Stimulated activated CD8-positive, alpha-beta memory T cell treated with anti-CD3 and anti-CD28 coated beads, Interleukin-4, amount 100 ng/mL, for 48 hours (primary cell): ENCODE measurements at places on chromosomes 3 and 15.
A peak's percentile ranks its signal among the peaks of the same experiment; 100 is the strongest.

DNA sequence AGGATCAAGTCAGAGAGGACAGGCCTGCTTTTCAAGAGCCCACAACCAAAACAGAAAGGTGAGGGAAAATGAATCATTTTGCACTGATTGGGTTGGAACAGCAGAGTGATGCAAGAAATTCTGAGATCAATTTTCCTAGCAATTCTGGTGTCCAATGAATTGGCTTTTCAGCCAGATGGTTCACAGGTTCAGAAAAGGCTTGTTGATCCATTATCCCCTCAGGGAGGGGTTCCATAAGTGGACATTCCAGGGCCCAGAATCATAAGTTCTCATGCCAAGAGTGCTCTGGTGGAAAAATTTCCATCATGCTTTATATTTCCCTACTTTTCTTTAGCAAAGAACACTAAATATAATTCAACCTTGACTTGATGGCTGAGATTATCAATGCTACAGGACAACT is 16.2 kb downstream of the RBP2 start:
- no peak for DNase-seq

- DNase-seq, result no peak
These were observed 90.6 kb downstream of the ATP10A start for GRCh38 chr15:25772500-25772899.

GRCh38 chr3:45182915-45183871 is 37.0 kb upstream of the CDCP1 start:
- no peak for DNase-seq

- peak; percentile 69 for DNase-seq
These were observed 20.6 kb upstream of the KCTD6 start for GRCh38 chr3:58471025-58471887.

DNA sequence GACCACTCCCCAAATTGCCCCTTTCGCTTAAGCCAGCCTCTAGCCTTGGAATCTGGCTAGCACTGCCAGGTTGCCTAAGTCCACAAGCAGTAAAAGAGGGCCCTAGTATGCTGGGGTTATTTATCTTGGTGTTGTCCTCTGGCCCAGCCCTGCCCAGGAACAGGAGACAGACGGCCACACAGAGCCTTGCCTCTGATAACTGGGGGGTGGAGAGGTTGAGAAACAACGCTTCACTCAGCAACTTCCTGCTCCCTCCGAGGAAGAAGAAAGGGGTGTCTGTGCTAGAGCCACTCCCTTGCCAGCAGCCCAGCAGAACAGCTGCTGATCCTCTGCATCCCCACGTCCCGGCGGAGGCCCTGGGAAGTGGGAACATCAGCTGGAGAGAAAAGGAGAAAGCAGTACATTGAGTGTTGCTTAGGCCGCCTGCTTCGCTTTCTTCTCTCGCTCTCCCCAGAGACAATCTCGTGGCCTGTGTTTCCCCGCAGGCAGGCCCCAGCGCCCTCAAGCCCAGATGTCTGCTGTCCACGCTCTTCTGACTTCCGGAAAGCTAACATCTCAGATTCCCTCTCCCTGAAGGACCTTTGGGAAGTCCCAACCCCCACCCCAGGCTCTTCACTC is 22.6 kb upstream of the C3orf70 start:
- DNase-seq, result no peak

- DNase-seq, result no peak
These were observed 36.1 kb downstream of the BNC1 start for GRCh38 chr15:83248151-83249029.

- no peak for DNase-seq
These were observed 384.1 kb downstream of the CADM2 start for GRCh38 chr3:85342915-85343314.

DNA sequence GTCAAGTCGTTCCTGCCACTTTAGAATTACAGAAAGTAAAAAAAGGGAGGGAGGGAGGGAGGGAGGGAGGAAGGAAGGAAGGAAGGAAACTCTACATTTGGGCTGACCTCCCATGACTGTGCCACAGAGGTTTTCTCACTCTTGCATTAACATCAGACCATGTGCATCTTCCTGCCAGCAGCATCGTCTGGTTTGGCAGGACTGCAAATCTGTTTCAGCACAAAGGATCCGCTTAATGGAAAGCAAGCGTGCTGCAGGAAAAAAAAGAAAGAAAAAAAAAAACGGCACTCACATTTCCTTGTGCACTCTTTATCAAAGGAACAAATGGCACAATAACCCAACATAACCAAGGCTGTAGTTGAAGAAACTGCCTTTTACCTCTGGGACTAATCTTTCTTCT is 148.8 kb upstream of the HES1 start:
- DNase-seq, result no peak

DNA sequence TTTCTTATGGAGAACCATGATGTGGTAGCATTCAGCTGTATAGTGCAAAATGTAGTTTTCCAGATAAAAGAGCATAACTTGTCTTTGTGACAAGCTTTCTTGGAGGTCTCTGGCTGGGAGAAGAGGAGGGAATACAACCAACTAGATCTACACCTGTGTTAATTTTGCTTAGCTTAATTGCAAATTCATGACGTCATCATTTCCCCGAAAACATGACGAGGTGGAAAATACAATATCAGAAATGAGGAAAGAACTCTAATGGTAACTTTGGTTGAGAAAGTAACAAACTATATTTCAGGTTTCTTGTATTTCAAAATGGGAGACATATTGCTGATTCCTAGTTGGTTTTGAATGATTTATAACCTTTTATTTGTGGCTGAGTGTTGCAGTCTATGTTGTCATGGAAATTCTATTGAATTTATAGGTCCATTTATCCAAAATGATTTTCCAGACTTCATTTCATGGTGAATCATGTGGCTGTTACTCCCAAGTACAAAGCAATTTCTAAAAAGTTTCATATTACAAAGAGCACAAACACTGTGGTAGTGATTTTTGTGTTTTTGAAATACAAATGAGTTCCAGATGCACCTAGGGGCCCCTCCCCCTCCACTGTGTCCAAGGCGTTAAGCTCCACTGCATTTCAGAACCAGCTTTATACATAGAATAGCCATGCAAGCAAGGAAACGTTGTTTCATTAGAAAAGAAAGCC is 307.2 kb downstream of the FEZF2 start:
- no peak for DNase-seq

DNA sequence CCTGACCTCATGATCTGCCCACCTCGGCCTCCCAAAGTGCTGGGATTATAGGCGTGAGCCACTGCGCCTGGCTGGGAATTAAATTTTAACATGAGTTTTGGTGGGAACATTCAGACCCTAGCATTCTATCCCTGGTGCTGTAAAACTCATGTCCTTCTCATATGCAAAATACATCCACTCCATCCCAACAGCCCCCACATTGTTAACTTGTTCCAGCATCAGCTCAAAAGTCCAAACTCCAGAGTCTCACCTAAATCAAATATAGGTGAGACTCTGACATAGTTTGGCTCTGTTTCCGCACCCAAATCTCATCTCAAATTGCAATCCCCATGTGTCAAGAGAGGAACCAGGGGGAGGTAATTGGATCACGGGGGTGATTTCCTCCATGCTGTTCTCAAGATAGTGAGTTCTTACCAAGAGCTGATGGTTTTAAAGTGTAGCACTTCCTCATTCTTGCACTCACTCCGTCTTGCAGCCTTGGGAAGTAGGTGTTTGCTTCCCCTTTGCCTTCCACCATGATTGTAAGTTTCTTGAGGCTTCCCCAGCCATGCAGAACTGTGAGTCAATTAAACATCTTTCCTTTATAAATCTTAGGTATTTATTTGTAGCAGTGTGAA is 96.2 kb upstream of the PLCL2 start:
- no peak for DNase-seq

DNA sequence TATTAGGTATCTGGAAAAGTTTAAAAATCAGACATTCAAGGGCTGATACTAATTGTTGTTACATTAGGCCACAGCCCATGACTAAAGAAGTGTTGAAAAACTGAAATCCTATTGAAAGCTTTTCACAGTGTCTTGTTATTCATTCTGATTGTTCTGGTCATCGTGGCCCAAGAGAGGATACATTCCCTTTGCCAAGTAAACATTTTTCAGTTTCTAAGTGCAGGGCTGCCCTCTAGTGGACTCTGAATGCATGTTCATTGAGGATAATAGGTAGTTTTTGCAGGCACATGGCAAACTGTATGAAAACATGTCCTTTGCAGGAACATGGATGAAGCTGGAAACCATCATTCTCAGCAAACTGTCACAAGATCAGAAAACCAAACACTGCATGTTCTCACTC is 181.1 kb downstream of the MYRIP start:
- DNase-seq, result peak; percentile 27

DNA sequence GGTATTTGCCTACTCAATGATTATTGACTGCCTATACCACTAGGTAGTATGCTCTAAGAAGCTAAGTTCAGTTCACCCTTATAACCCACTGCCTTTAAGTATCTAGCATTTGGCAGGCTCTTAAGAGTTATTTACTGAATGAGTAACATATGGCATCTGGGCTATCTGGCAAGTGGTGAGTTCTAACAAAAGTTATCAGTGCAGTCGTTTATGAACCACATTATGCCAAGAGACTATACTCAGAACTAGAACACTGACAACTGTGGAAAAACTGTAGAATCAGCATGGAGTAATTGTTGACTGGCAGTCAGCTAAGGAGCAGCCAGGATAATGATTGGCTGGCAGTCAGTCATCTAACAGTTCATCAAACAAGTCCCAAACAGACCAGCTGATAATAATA is 25.8 kb downstream of the RAF1 start:
- no peak for DNase-seq

GRCh38 chr15:43370310-43370974 is 401 bp downstream of the ZSCAN29 start:
- DNase-seq, result no peak

- no peak for DNase-seq
These were observed 214.2 kb downstream of the NAALADL2 start for GRCh38 chr3:175073219-175073905.

- DNase-seq, result no peak
These were observed 27.9 kb downstream of the AADAC start for GRCh38 chr3:151841801-151842200.

DNA sequence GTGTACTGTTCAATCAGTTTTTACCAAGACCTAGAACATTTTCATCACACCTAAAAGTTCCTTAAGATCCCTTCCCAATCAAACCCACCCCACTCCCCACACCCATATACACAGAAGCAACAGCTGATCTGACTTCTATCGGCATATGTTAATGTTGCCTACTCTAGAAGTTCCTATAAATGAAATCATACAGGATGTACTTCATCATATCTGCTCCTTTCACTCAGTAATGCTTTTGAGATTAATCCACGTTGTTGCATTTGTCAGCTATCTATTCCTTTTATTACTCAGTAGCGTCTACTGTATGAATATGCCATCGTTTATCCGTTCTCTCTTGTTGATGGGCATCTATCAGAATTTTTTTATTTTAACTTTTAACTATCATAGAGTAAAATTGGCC is 14.3 kb upstream of the FILIP1L start:
- no peak for DNase-seq

GRCh38 chr3:100045696-100046095 is 68.6 kb downstream of the FILIP1L start:
- DNase-seq, result no peak

GRCh38 chr15:71800835-71801745 is 9.3 kb upstream of the NR2E3 start:
- peak; percentile 36 for DNase-seq

DNA sequence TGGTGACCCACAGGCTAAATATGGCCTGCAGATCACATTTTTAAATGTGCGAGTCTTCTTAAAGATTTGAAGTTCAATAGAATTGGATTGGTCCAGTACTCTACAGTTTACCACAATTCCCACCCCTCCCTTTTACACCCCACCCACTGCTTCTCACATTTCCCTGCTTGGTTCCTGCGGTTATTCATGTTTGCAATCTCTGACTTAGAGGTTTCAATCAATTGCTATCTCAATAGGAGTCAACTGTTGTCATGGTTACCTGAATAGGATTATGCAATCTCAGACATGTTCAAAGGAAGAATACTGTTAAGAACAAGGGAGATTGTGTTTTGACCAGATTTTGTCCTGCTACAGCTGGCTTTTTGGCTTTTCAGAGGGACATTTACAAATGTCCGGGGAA is 4.9 kb upstream of the C3orf49 start:
- no peak for DNase-seq

GRCh38 chr3:71847794-71848193 is 62.8 kb upstream of the PROK2 start:
- no peak for DNase-seq

DNA sequence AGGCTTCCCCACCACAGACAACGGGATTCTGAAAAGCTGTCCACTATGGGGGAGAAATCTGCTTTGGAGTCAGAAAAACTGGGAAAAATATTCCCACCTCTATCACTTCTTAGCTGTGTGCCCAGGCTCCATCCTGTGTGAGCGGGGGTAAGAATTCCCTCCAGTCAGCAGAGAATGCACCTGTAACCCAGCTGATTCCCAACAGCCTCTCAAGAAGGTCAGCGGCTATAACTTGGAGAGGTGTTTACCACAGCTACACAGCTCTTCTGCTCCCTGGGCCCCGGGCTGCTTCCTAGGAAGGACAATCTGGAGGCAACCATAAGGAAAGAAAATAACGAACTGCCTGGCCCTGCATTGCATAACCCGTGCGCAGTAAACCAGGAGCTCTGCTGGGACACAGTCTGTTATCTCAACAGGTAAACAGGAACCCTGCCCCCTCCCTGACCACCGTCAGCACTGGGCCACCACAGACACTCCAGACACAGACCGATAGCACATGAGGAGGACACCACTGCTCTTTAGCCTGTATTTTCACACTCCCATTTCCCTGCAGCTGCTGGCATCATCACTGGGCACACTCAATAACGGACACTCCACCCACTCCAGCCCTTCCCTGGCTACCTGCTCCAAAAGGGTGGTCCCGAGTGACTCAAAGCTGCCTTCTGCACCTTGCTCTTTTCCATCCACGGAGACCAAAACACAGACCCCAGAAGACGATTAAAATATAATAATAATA is 2.1 kb downstream of the RAB43 start:
- DNase-seq, result peak; percentile 51

DNA sequence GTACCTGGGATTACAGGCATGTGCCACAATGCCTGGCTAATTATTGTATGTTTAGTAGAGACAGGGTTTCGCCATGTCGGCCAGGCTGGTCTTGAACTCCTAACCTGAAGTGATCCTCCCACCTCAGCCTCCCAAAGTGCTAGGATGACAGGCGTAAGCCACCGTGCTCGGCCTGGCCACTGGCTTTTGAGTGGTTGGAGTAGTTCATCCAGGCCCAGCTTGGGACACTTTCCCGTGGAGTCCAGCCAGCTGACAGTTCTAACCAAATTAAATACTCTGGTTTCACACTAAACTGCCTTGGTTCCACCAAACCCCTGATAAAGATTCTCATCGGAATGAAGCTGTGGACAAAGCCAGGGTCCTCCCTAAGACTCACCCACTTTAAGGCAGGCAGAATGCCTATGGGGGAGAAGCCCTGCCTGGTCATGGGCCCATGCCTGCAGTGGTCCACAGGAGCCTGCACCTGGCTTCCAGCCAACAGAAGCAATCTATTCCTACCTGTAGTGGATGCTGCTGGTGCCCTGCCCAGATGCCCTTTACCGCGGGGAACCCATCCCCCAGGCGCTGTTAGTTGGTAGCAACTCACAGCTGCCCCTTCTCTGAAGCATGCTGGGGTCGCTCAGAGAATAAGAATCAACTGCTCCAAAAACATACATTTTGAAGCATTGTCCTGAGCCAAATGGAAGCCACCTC is 5.2 kb upstream of the SLC28A1 start:
- no peak for DNase-seq
